ENCODE measurements at places on chromosomes 2 and 18. TPM values are rescaled to one million over a fixed set of nuclear protein-coding genes. Genes with fewer than 3 reads are reported as not detected.
A peak's percentile ranks its signal among the peaks of the same experiment; 100 is the strongest.

- no peak overlapping the region for H3K4me3 ChIP-seq
- H3K27me3 ChIP-seq = no peaks in the 10 kb centered on the region
- no peaks in the 10 kb centered on the region for H3K36me3 ChIP-seq
- no peak for DNase-seq
These were observed 3.6 kb downstream of the GPC1 start for GRCh38 chr2:240438810-240439697.

GRCh38 chr2:178676046-178676445 is 131.2 kb downstream of the TTN start:
- no peaks in the 10 kb centered on the region for H3K36me3 ChIP-seq
- peaks cover 44% of the 10 kb centered on the region for H3K27me3 ChIP-seq
- no peaks in the 10 kb centered on the region for H3K4me1 ChIP-seq
- no peak overlapping the region for H3K4me3 ChIP-seq

GRCh38 chr2:68734176-68734575 is 435 bp upstream of the ARHGAP25 start:
- no peaks in the 10 kb centered on the region for H3K27me3 ChIP-seq
- H3K4me1 ChIP-seq = peaks cover 17% of the 10 kb centered on the region

DNA sequence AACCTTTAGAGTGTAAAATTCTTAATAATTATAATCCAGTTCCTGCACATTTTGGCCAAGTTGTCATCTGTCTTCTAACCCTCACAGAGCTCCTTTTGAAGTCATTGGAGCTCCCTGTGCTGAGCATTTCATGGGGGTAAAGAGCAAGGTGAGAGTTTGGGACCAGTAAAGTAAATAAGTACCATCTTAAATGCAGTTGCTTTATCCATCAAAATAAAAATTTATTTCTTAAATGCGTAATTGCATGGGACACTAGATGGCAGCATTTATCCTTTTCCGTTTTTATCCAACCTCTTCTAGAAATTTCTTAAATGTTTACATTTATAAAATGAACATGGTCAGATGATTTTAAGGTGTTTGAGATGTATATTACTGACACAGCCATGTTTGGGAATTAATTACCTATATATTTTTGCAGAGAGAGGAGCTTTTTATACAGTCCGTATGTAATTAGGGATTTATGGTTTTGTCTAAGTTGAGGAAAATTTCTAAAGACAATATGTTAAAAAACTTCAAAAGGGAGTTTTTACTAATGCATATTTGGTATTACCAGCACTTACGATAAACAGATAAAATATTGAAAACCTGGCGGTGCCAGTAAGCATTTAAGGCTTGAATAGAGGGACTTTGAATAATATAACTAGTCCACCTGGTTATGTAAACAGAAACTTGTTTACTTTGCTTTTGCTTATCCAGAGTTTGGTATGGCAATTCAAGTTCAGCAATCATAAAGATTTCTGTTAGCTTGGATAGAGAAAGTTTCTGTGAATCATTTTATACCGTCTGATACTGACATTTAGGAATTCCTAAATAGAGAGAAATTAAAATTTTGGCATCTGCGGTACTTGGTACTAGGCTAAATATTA is 54.5 kb downstream of the ACSL3 start:
- H3K27me3 ChIP-seq = no peaks in the 10 kb centered on the region
- peaks cover 22% of the 10 kb centered on the region for H3K4me1 ChIP-seq
- no peak overlapping the region for H3K27ac ChIP-seq
- peak; percentile 53 for DNase-seq
- no peak overlapping the region for H3K4me3 ChIP-seq

GRCh38 chr2:85772019-85772745 is 18.4 kb downstream of the ATOH8 start:
- no peaks in the 10 kb centered on the region for H3K36me3 ChIP-seq
- no peak overlapping the region for H3K27ac ChIP-seq
- H3K27me3 ChIP-seq = no peaks in the 10 kb centered on the region

GRCh38 chr2:217553679-217554078 is 449.1 kb downstream of the TNS1 start:
- H3K27me3 ChIP-seq = peaks cover 33% of the 10 kb centered on the region
- peaks cover 8% of the 10 kb centered on the region for H3K4me1 ChIP-seq
- H3K27ac ChIP-seq = no peak overlapping the region
- no peak overlapping the region for H3K4me3 ChIP-seq

DNA sequence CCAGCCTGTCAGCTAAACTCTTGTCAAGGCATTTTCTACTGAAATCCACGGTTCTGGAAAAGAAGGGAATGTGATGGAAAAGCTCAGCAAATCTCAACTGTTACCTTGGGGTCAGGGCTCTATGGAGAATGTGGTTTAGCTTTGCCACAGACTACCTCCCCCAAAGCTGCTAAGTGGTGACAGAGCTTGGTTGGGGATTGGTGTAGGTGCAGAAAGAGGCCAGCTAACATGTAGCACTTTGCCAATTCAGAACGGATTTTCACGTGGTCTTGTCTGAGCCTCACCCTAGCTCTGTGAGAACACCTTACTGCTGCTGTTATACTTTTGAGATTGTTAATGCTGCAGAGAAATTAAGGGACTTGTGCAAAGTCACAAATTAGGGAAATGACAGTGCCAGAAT is 331.1 kb downstream of the RND3 start:
- no peak overlapping the region for H3K4me3 ChIP-seq
- peaks cover 23% of the 10 kb centered on the region for H3K4me1 ChIP-seq
- H3K27me3 ChIP-seq = no peaks in the 10 kb centered on the region
- no peaks in the 10 kb centered on the region for H3K36me3 ChIP-seq

DNA sequence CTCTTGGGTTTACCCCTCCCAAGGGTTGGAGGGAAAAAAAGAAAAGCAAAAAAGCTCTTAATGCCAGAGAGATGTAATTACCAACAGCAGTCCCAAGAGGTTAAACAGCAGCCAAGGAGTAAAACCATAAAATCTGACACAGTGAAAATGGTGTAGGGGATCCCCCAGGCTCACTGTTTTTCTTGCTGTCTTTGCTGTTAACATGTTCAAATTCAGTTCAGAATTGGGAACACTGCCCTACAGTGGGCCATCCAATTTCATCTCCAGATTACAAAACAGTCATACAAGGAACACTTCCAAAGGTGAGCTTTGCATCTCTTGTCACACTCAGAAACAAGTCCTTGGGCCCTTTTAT is 54.5 kb downstream of the PLEKHM3 start:
- no peaks in the 10 kb centered on the region for H3K27me3 ChIP-seq
- H3K4me3 ChIP-seq = no peak overlapping the region
- no peaks in the 10 kb centered on the region for H3K36me3 ChIP-seq

DNA sequence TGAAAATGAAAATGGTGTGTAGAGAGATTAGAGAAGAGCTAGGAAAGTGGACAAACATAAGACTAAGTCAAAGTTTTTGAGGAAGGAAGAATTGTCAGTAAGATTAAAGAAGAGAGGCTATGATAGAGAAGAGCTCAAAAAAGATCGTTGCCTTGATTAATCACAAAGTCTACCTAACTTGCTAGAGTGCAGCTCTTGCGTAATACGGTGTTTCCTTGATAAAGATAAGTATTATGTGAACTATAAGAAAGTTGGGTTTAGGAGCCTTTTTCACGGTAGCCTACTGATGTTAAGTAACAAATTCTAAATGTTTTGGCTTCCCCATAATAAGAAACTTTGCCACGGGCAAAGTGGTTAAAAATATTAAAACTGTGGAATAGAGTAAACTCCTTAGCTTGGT is 226.4 kb upstream of the NRXN1 start:
- no peak overlapping the region for H3K27ac ChIP-seq
- no peak overlapping the region for H3K4me3 ChIP-seq
- no peak for DNase-seq
- H3K27me3 ChIP-seq = no peaks in the 10 kb centered on the region

- H3K4me3 ChIP-seq = no peak overlapping the region
- no peak overlapping the region for H3K27ac ChIP-seq
- H3K27me3 ChIP-seq = no peaks in the 10 kb centered on the region
- peaks cover 6% of the 10 kb centered on the region for H3K36me3 ChIP-seq
- no peaks in the 10 kb centered on the region for H3K4me1 ChIP-seq
These were observed 76.4 kb downstream of the AGAP1 start for GRCh38 chr2:235570256-235570655.

DNA sequence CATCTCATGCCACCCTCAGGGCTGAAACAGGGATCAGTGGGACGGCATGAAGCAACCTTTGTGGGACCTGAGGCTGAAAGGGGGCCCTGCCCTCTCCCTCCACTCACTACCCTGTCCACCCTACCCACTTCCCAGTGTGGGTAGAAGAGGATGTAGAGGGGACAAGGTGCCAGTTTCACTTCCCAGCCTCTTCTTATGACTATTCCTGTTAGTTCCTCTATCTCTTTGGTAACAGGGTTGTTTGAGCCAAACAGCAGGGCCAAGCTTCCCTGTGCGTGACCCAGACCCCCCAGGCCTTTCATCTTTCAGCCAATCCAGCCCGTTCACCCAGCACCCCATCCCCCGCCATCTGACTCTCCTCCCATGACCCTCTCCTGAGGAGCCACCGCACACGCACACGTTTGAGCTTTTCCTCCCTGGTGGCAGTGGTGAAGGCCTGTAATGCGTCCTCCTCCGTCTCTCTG is 82.3 kb downstream of the STPG4 start:
- H3K36me3 ChIP-seq = no peaks in the 10 kb centered on the region
- H3K4me3 ChIP-seq = no peak overlapping the region
- DNase-seq = no peak
- H3K4me1 ChIP-seq = peaks cover 60% of the 10 kb centered on the region

DNA sequence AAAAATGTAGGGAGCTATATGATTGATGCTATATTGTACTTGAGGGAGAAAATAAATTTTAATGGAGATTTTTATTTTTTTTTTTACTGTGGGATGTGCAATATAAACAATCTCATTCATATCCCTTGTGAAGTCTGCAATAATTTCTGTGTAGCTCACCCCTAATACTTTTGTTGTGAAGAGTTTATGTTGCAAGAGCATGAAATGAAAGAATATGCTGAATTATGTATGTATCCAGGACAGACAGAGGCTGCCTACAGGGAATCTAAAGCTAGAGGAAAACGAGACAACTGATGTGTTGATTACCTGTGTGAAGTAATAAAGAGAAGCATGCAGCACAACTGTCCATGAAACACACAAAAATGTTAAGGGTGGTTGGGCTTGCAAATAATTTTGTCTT is 643.3 kb downstream of the DCDC2C start:
- H3K36me3 ChIP-seq = no peaks in the 10 kb centered on the region
- no peak overlapping the region for H3K4me3 ChIP-seq
- H3K4me1 ChIP-seq = no peaks in the 10 kb centered on the region
- H3K27me3 ChIP-seq = no peaks in the 10 kb centered on the region
- no peak for DNase-seq

GRCh38 chr2:49226360-49226759 is 72.0 kb upstream of the FSHR start:
- no peak overlapping the region for H3K27ac ChIP-seq
- no peaks in the 10 kb centered on the region for H3K4me1 ChIP-seq
- no peak for DNase-seq

The IL18R1 gene
- total RNA-seq = 3.6 TPM

The CGREF1 gene
- total RNA-seq = 18.7 TPM

The UGT1A3 gene
- not detected for total RNA-seq

The GPBAR1 gene
- not detected for total RNA-seq

The REG3G gene
- not detected for total RNA-seq

The TUBA4B gene
- not detected for total RNA-seq
